ENCODE measurements at places on chromosomes 12 and 14. TPM values are rescaled to one million over a fixed set of nuclear protein-coding genes. Genes with fewer than 3 reads are reported as not detected.
A peak's percentile ranks its signal among the peaks of the same experiment; 100 is the strongest.

Gene GAS2L3
- 31.9 TPM for total RNA-seq

Gene ST8SIA1
- total RNA-seq = 3.1 TPM

Gene LBHD2
- 0.78 TPM for total RNA-seq

Gene CLEC6A
- total RNA-seq = not detected

Gene MANSC1
- 32.0 TPM for total RNA-seq

Gene CPNE8
- total RNA-seq = 10.7 TPM

Gene SPX
- not detected for total RNA-seq

Gene SPRYD4
- total RNA-seq = 3.2 TPM

DNA sequence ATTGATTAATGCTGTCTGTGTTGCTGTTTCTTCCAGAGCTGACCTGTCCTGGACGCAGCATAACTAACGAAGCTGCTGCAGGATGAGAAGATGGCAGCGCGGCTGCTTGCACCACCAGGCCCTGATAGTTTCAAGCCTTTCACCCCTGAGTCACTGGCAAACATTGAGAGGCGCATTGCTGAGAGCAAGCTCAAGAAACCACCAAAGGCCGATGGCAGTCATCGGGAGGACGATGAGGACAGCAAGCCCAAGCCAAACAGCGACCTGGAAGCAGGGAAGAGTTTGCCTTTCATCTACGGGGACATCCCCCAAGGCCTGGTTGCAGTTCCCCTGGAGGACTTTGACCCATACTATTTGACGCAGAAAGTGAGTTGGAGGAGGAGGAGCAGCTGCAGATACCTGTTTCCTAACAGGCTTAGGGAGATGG, 71.7 kb downstream of the SCN8A start:
- no peak overlapping the region for H3K4me3 ChIP-seq
- H3K4me1 ChIP-seq = no peaks in the 10 kb centered on the region
- no peak for DNase-seq
- peaks cover 60% of the 10 kb centered on the region for H3K27me3 ChIP-seq
- H3K36me3 ChIP-seq = no peaks in the 10 kb centered on the region

DNA sequence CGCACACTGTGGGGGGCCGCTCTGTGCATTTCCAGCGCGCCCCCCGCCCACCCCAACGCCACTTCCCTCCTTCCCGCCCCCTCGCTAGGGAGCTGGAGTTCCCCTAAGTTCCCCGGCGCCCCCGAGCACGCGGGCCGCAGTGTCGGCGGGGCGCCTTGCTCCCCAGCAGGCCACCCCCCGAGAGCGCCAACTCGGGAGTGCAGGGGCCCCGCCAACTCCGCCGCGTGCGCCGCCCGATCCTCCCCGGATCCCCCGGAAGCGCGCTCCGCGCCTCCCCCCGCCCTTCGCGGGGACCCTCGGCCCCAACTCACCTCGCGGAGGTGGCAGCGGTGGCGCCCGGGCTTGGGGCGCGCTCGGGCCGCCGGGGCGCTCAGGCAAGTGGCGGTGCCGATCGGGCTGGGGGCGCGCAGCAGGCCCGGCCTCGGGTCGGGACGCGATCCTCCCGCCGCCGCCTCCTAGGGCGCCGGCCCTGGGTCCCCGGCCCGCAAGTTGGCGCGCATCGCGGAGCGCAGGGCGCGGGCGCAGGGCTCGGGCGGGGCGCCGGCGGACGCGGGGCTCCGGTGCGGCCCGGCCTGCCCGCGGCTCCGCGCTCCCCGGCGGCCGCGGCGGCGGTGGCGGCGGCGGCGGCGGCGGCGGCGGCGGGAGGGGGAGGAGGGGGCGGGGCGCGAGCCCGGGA, at the start of gene NCOR2:
NCOR2 (minus strand) TSS at position 616 of the 676 bp plus-strand sequence. CDS start 72,361 bp downstream, outside the sequence.
- no peaks in the 10 kb centered on the region for H3K36me3 ChIP-seq
- peak within 1 kb of the TSS; percentile 71 for H3K27ac ChIP-seq
- no peak for DNase-seq
- peak within 1 kb of the TSS; percentile 89 for H3K4me3 ChIP-seq
- H3K27me3 ChIP-seq = no peaks in the 10 kb centered on the region

GRCh38 chr12:50222275-50222783, 55.2 kb upstream of the CERS5 start:
- H3K27ac ChIP-seq = peak overlapping the region; percentile 87
- peaks cover 79% of the 10 kb centered on the region for H3K4me1 ChIP-seq
- H3K36me3 ChIP-seq = 0 out of 2 replicates have a peak, but pooled peaks cover 3% of the 10 kb centered on the region
- DNase-seq = no peak

GRCh38 chr14:68097727-68098126, 278.1 kb downstream of the RAD51B start:
- H3K36me3 ChIP-seq = no peaks in the 10 kb centered on the region
- H3K27me3 ChIP-seq = no peaks in the 10 kb centered on the region
- no peak overlapping the region for H3K27ac ChIP-seq
- DNase-seq = no peak

GRCh38 chr14:100782516-100783320, 43.2 kb upstream of the MEG3 start:
- H3K4me1 ChIP-seq = no peaks in the 10 kb centered on the region
- DNase-seq = no peak
- no peak overlapping the region for H3K27ac ChIP-seq
- H3K4me3 ChIP-seq = no peak overlapping the region
- H3K27me3 ChIP-seq = peaks cover 63% of the 10 kb centered on the region

- no peaks in the 10 kb centered on the region for H3K36me3 ChIP-seq
- H3K27ac ChIP-seq = no peak overlapping the region
- no peak for DNase-seq
- no peak overlapping the region for H3K4me3 ChIP-seq
- H3K4me1 ChIP-seq = no peaks in the 10 kb centered on the region
Measured at GRCh38 chr14:68722968-68723566, 69.8 kb downstream of the ZFP36L1 start.

DNA sequence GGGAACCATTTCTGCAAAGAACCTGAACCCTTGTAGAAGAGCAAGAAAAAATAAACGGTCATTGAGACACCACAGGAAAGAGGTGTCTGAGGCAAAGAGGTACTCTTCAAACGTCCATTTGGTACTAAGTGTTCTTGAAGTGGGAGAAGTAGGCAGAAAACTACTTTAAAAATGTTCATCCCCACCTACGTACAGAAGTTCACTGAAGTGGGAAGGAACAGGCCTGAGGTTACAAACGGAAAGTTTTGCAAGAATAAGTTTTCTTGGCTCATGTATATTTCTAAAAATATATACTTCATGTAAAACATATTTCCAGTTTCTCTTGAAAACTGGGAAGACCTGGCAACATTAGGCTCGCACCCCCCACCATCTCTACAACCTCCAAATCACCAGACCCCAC, 61.2 kb downstream of the STXBP6 start:
- H3K36me3 ChIP-seq = no peaks in the 10 kb centered on the region
- no peak overlapping the region for H3K4me3 ChIP-seq
- no peaks in the 10 kb centered on the region for H3K27me3 ChIP-seq
- DNase-seq = no peak
- H3K27ac ChIP-seq = no peak overlapping the region

DNA sequence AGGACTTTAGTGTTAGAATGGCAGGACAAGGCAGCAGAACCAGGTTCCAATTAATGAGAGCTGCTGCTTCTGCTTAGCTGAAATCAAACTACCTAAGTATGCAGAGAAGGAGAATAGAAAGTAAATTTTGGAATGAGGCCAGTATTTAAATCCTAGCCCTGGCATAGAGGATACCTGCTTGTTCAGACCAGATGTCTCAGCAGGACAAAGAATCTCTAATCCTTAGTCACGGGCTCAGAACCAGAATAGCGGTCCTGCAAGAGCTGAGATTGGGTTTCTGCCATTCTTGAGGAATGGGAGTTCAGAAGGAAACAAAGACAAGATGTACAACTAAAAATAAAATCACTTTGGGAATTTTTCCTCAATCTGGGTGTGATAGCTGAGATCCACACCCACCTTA, 550.8 kb upstream of the TMEM132C start:
- H3K27ac ChIP-seq = no peak overlapping the region
- no peaks in the 10 kb centered on the region for H3K36me3 ChIP-seq

GRCh38 chr14:104665114-104665656, 24.2 kb upstream of the INF2 start:
- no peak for DNase-seq
- no peaks in the 10 kb centered on the region for H3K36me3 ChIP-seq
- H3K4me3 ChIP-seq = no peak overlapping the region
- peaks cover 7% of the 10 kb centered on the region for H3K27me3 ChIP-seq
- peaks cover 14% of the 10 kb centered on the region for H3K4me1 ChIP-seq

GRCh38 chr14:74660167-74660566, 48.1 kb upstream of the LTBP2 start:
- H3K27ac ChIP-seq = no peak overlapping the region
- H3K4me1 ChIP-seq = peaks cover 40% of the 10 kb centered on the region
- H3K36me3 ChIP-seq = peaks cover 31% of the 10 kb centered on the region
- H3K27me3 ChIP-seq = no peaks in the 10 kb centered on the region
- H3K4me3 ChIP-seq = no peak overlapping the region

- H3K4me3 ChIP-seq = no peak overlapping the region
- H3K4me1 ChIP-seq = no peaks in the 10 kb centered on the region
- H3K27me3 ChIP-seq = peaks cover 16% of the 10 kb centered on the region
- no peak for DNase-seq
- no peak overlapping the region for H3K27ac ChIP-seq
Measured at GRCh38 chr14:98906123-98906995, 365.6 kb downstream of the BCL11B start.

GRCh38 chr14:76271041-76271755, 104.7 kb upstream of the ESRRB start:
- no peak overlapping the region for H3K4me3 ChIP-seq
- no peaks in the 10 kb centered on the region for H3K36me3 ChIP-seq
- H3K4me1 ChIP-seq = no peaks in the 10 kb centered on the region
- DNase-seq = no peak
- no peak overlapping the region for H3K27ac ChIP-seq

DNA sequence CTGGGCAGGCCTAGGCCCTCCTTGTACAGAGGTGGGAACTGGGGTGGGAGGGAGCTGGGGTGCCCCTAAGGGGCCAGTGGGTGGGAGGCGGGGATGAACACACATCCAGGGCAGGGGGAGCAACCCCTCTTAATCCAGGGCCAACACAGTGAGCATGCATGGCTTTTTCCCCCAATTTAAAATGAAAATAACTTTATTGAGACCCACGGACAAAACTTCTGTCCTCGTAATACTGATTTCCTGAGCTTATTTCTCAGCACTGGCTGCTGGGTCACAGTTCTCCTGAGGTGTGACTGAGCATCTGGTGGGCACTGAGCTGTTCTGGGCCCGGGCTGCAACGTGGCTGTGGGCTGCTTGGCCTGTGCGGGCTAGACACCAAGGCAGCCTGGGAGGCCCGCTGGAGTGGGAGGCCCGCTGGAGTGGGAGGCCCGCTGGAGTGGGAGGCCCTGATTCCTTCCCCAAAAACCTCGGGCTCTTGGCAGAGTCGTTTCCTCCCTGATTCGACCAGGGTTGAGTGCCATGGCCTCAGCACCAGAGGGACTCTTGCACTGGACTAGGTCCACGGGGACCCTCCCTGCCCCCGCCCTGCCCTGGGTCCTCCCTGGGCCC, 24.9 kb upstream of the TRAF3 start:
- no peaks in the 10 kb centered on the region for H3K27me3 ChIP-seq
- H3K27ac ChIP-seq = no peak overlapping the region
- no peak for DNase-seq
- H3K36me3 ChIP-seq = no peaks in the 10 kb centered on the region

GRCh38 chr12:104216521-104216924, 944 bp downstream of the TXNRD1 start:
- H3K36me3 ChIP-seq = no peaks in the 10 kb centered on the region
- H3K27ac ChIP-seq = peak overlapping the region; percentile 99
- peaks cover 64% of the 10 kb centered on the region for H3K4me1 ChIP-seq
- H3K4me3 ChIP-seq = peak overlapping the region; percentile 67
- H3K27me3 ChIP-seq = no peaks in the 10 kb centered on the region
- no peak for DNase-seq

DNA sequence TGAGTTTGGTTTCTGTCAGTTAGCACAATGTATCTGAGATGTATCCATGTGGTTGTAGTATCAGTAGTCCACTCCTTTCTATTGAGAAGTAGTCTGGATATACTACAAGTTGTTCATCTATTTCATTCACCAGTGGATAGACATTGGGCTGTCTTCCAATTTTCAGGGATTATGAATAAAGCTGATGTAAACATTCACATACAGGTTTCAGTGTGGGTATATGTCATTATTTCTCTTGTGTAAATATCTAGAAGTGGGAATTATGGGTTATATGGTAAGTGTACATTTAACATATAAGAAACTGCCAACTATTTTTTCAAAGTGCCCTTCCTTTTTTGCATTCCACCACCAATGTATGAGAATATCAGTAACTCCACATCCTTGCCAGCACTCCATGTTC, 35.9 kb downstream of the PHLDA1 start:
- no peaks in the 10 kb centered on the region for H3K36me3 ChIP-seq
- H3K27me3 ChIP-seq = no peaks in the 10 kb centered on the region
- DNase-seq = no peak
- H3K27ac ChIP-seq = peak overlapping the region; percentile 34
- H3K4me1 ChIP-seq = peaks cover 62% of the 10 kb centered on the region

GRCh38 chr12:92927436-92928281, 1.4 kb downstream of the EEA1 start:
- no peak for DNase-seq
- H3K36me3 ChIP-seq = no peaks in the 10 kb centered on the region
- no peaks in the 10 kb centered on the region for H3K27me3 ChIP-seq
- H3K4me1 ChIP-seq = peaks cover 38% of the 10 kb centered on the region

Data from PC-9 (cell line).